ENCODE measurements at places on chromosomes 2 and 18.
A peak's percentile ranks its signal among the peaks of the same experiment; 100 is the strongest.

- DNase-seq, result no peak
These were observed 257.3 kb upstream of the CXCR4 start for GRCh38 chr2:136375017-136375901.

- DNase-seq, result peak; percentile 42
These were observed 934 bp downstream of the MYO5B start for GRCh38 chr18:50193796-50194630.

GRCh38 chr18:4020026-4020425 is 435.1 kb downstream of the DLGAP1 start:
- no peak for DNase-seq

DNA sequence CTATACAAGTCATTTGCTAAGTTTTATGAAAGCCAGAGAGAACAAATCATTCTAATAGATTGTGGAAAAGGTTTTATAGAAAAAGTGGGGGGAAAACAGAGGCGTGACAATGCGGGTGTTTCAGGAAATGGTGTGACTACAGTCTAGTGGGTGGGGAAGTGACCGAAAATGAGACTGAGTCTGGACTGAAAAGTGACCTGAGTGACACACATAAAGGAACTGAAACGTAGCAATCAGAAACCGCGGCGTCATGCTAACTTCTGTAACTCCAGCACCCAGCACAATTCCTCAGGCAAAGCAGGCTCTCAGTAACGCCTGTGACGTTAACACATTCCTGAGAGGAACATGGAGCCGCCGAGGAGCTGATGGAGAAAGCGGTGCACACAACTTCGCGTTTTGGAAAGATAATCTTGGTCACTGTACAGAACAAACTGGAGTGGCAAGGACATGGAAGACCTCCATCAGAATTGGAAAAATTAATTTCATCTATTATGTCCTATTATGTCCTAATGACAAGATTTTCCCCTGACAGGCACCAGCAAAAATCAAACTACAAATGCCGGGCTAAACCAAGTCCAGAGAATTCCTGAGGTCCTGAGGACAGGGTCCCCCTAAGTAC is 1.4 kb upstream of the CD226 start:
- no peak for DNase-seq

DNA sequence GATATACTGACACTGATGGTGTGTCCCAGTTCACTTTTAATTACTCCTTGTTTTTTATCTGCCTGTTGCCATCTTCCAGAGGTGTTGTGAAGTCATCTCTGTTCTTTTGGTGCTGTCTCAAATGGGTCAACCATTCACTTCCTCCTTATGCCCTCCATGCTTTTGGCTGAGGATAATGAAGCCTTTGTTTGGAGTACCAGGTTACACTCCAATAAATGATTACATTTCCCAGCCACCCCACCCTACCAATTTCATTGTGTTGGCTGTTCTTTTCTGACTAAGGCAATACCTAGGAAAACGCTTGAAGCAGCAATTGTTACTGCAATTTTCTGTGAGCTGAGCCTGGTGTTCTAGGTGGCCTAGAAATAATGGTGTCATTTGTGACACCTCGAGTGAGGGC is 29.8 kb upstream of the ACTG2 start:
- no peak for DNase-seq

- DNase-seq, result no peak
These were observed 295.8 kb downstream of the SP3 start for GRCh38 chr2:173669271-173669853.

GRCh38 chr18:12885500-12885899 is 1.5 kb upstream of the PTPN2 start:
- DNase-seq, result peak; percentile 50
